ENCODE measurements at places on chromosomes 7 and 10.

- no peak for DNase-seq
Observed at GRCh38 chr10:107631876-107632275, 467.4 kb upstream of the SORCS1 start.

DNA sequence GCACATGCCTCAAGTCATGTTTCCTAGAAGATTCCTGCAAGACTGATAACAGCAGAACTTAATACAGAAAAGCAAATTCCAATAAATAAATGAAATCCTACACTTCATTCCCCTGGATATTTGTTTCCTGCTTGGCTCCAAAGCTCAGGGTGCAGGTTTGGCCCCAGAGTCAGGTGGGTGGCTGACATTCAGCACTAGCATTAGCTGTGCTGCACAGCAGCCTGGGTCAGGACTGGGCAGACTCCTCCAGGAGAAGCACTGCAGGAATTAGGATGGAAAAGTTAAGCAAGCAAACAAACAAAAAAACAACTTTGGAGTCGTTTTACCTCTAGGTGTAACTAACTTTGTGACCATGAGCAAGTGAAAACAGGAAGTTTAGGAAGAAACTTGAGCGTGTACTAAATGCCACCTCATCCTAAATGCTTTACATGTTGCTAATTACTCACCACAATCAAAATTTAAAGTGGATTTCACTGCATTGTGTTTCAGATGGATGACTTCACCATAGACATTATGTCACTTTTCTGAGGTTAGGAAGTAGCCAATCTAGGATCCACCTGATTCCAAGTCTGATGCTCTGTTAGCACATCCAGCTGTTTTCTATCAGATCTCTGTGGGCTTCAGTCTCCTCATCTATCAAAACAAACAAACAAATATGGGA lies 239.4 kb downstream of the C7orf25 start:
- no peak for DNase-seq

DNA sequence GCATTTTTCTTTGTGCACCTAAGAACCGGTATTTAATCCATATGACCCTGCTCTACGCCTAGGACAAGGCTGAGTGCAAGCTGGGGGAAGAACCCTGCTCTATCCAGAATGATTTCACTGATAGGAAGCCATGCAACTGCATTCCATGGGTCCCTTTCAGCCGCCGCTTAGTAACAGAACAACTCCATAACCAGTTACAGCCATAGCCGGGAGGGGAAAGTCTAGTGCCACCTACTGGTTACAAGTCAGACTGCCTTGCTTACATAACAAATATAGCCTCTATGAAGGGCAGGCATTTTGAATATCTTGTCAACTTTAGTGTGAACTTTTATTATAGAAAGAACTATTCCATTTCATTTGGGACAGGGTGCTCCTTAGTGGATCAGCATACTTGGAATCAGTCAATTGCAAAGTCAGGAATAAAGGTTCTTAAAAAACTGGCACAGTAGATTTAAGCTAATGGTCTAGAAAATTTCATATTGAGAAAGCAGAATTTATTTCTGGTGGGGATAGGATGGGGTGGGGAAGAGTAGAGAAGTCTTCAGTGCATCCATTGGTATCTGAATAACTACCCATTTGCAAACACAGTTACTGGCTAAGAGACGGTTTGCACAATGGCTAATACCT lies 521.7 kb downstream of the ADRA2A start:
- DNase-seq = no peak

DNA sequence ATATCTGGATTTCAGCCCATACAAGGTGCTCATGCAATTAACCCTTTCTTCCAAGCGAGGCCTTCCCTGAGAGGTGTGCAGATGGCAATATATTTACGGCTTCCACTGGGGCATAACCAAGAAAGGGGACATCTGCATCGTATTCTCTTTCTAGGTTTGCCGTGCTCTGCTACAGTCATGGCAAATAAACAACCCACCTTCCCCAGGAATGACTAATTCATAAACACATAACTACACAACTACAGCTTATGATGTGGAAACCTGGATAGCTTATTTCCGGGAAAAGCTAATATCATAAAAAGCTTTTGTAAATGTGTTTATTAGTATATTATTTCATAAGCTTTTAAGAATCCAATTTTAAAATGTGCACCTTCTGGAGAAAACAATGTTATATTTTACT lies 120.0 kb downstream of the CAMK1D start:
- DNase-seq = no peak

GRCh38 chr7:31464601-31465000 lies 49.3 kb upstream of the ITPRID1 start:
- DNase-seq = no peak

- DNase-seq = no peak
Observed at GRCh38 chr7:42834676-42835075, 77.2 kb downstream of the C7orf25 start.

DNA sequence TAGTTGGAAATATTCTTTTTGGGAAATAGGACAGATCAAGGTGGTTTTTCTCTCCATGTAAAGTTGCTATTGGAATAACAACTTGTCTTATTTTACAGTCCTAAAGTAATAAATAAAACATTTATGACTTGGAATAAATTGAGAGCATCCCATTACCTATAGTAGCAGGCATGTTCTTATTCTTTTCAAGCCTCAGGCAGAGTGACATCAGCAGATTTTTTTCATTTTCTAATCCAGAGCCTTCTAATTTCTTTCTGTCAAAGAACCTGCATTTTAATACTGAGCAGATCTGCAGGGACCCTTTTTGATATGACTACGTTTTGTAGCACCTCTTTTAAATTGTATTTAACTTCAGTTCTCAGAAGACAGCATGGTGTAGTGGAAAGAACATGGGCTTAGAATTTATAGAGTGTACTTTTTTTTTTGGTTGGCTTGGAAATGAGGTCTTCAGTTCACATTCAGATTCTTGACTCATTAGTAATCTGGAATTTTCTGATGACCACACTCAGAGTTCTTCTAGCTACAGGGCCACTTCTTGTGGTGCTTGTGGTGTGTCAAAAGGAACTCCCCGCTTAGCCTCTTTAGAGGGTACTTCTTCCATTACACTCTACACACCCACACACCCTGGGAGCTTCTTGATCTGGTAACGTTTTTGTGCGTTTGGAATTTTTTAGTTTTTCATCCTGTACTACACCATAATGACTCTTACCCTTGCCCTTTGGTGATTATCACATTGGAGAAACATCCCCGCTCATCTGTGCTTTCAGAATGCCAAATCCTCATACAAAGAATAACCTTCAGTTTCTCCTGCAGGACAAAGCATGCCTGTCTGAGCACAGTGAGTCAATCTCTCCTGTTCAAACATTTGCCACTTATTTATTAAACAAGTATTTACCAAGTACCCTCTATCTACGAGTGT lies 34.6 kb downstream of the AGK start:
- DNase-seq = no peak

DNA sequence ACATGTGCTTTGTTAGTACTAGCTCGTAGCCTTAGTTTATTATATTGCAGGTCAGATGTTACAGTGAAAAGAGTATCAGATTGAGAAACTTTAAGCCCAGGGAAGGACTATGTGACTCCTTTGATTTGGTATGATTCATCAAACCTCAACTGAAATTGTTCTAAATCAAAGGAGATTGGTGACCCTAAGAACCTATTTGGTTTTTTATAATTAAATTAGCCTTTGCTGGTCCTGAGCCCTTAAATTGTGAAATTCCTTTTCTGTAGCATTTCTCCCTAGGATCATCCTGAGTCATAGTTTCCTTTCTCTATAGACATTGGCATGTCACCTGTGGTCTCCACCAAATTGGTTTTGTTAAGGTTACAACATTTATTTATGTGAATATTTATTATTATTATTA lies 89.7 kb downstream of the POLR1F start:
- no peak for DNase-seq

DNA sequence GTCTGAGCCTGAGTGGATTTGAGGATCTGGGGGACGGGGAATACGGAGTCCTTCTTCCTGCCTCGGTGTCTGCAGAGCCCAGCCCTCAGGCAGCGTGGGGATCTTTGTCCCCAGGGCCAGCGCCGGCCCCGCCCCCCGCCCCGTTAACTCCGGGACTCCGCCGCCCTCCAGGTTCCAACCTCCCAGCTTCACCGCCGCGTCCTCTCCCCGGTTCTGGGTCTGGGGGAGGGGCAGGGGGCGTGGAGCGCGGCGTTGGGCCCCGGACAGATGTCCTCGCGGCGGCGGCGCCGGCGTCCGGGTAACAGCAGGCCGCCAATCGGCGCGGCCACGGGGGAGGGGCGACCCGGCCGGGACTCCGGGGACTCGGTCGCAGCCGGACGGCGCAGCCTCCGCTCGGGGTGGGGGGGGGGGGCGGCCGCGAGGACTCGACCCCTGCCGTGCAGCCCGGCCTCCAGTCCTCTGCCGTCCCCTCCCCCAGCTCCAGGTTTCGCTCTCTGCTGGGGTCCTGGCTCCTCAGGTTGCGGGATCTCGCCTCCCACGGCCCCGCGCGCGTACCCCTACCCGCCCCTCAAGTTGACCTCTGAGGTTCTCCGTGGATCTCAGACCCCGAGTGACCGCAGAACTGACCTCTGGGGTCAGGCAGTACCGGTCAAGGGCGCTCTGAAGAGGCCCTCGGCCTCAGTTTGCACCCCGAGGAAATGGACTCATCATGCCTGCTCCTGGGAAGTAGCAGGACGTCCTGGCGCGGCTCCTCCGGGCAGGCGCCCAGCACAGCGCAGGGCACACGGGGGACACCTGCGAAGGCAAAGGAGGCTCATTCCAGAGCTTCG lies 2.3 kb upstream of the ELFN1 start:
- DNase-seq = peak; percentile 52

DNA sequence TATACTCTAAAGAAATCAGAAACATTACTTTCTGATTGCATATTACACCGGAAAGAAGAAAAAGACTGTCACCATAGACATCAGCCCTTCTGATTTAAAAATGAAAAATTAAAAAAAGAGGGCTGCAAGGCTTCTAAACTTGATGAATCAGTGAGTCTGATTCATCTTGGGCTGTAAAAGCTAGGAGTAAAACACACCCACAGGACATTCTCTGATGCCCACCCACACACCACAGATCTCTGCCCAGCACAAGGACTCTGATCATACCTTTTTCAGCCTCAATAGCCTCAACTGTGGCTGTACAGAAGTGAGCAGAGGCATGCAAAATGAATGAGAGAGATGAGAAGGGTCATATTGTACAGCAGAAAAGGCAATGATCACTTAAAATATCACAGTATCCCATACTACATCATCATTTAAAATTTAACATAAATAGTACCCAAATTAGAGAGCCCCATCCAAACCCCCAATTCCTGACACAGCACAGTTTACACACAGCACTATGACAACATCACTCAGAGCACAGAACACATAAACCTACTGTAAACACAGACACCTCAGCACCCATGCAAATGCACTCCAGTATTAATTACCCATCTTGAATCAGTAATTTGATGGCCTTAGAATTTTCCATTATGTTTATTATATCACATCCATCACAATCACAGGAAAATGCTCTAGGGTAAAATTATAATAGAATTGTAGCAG lies 6.4 kb upstream of the MSS51 start:
- DNase-seq = no peak

GRCh38 chr7:27064159-27064558 lies 31.6 kb downstream of the HOXA1 start:
- DNase-seq = no peak

DNA sequence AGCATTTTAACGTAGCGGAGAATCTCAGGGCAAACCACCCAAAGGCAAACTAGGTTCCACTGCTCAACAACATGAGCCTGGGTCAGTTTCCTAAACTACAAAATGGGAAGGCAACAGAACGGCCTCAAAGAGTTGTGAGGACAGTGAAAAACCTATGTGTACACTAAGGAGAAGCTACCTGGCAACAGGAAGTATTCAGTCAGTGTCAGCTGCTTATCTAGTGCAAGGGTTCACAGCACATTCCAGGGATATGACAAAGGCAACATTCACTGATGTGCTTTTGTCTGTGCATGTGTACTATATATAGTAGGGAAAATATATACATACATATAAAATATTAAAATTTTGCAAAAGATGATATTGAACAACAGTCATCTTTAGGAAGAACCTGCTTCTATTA lies 17.2 kb downstream of the NUDCD3 start:
- no peak for DNase-seq

DNA sequence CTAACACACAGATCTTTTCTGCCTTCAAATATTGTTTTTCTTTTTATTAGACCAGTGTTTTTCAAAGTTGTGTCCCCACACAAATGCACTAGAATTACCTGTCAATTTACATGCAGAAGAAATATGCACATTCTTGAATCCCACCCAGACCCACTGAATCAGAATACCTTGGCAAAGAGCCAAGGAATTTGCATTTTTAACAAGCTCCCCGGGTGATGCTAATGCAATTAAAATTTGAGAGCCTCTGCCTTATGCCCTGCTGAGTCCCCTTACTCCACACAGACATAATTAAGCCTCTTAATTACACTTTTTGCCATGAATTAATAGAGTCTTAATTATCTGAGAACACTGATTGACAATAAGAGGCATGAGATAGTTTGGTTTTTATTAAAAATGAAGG lies 201.2 kb upstream of the GRB10 start:
- DNase-seq = no peak

- no peak for DNase-seq
Observed at GRCh38 chr7:69882269-69882668, 284.0 kb downstream of the AUTS2 start.

GRCh38 chr7:80611353-80611752 lies 27.1 kb upstream of the CD36 start:
- DNase-seq = no peak

DNA sequence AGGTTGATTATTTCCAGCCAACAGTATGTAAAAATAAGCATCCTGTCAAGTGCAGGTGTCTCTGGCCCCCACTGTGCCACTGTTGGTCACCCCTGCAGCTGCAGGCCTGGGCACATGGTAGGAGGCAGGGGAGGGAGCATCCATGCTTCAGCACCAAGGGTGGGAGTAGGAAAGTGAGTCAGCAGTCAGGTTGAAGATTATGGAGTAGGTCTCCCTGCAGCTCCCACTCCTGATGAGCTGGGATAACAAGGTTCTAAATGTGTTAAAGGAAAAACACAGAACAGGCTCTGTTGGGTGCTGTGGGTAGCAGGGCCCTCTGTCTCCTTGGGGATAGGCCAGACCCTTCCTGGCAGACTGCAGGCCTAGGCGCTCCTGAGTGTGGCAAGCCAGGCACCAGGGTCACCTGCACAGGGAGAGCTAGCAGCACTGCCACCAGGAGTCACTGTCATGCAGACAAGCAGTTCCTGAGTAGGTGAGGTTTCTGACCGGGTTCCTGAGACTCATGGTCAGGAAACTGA lies 59.3 kb downstream of the NUDCD3 start:
- DNase-seq = no peak

- no peak for DNase-seq
Observed at GRCh38 chr7:126022452-126022851, 1092.8 kb upstream of the POT1 start.

- DNase-seq = no peak
Observed at GRCh38 chr10:116056445-116057293, 216.3 kb downstream of the GFRA1 start.

- no peak for DNase-seq
Observed at GRCh38 chr10:92479547-92479946, 94.3 kb downstream of the IDE start.
